ENCODE measurements at places on chromosomes 7 and 10. TPM values are rescaled to one million over a fixed set of nuclear protein-coding genes. Genes with fewer than 3 reads are reported as not detected.

PPP1R17 gene
- not detected for total RNA-seq

ABCB1 gene
- total RNA-seq, result 0.50 TPM

SLC26A5 gene
- not detected for total RNA-seq

ST7 gene
- 18.0 TPM for total RNA-seq

ITIH5 gene
- total RNA-seq, result under 0.01 TPM

SRI gene
- total RNA-seq, result 168 TPM

CLDN3 gene
- total RNA-seq, result 0.12 TPM

CPA4 gene
- total RNA-seq, result 8.2 TPM

PHKG1 gene
- total RNA-seq, result 0.66 TPM

SERPINE1 gene
- 462 TPM for total RNA-seq

CALCR gene
- not detected for total RNA-seq

ARHGEF35 gene
- total RNA-seq, result 2.1 TPM

FHIP2A gene
- total RNA-seq, result 27.7 TPM

All from uterine smooth muscle cell (primary cell).